ENCODE measurements at places on chromosomes 6 and 20. TPM values are rescaled to one million over a fixed set of nuclear protein-coding genes. Genes with fewer than 3 reads are reported as not detected.

DNA sequence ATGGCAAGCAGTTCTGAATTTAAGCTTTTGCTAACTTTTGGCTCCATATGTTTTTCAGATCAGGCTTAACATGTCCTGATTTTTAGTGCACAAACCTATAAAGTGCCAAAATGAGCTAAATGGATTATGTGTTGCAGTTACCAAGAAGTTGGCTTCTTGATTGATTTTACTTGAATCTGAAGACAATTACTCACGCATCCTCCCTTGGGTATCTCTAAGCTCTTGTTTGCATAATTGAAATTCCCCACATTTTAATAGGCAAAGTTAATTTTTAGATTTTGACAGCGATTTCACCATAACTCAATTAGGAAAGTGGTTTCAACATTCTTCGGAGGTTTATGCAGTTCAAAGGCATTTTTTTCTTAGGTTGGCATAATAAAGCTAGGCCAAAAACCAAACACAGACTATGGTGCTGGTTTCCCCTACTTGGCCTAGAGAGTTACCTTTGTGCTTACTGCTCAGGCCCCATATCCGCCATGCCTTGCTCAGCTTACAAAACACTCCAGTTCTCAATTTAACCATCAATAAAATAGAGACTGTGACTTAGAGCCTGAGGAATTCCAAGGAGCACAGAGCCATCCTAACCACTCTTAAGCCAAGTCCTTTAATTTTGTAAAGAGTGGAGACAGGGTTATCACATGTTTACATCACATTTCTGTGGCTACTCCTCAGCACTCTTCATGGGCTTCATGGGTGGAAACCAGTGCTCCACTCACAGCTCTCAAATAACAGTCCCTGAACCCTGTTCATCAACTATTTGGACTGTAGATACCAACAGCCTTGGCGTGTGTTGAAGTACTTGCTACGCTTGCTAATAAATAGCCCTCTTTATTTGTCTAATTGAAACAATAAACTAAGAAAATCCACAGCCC, 32.1 kb downstream of the LAMA4 start:
- no peak overlapping the region for H3K27ac ChIP-seq
- peaks cover 2% of the 10 kb centered on the region for H3K4me1 ChIP-seq
- no peak for DNase-seq
- no peaks in the 10 kb centered on the region for H3K36me3 ChIP-seq

Gene PCSK2
- 0.54 TPM for polyA plus RNA-seq

Gene TULP1
- polyA plus RNA-seq = not detected

DNA sequence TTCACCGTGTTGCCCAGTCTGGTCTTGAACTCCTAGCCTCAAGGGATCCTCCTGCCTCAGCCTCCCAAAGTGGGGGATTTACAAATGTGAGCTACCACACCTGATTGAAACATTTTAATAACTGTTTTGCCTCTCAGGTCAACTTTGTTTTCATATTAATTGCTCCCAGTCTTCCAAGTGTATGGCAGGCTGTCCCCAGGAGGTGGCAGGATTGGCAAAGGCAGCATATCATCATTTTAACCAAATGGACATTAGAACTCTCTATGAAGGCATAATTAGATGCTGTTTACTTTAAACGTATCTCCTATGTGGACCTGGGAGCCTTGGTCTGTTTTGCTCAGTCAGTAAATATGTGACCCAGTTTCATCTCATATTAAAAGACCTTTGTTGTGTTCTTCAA, 59.2 kb upstream of the CSE1L start:
- no peaks in the 10 kb centered on the region for H3K27me3 ChIP-seq
- peaks cover 9% of the 10 kb centered on the region for H3K36me3 ChIP-seq
- no peak for DNase-seq
- no peaks in the 10 kb centered on the region for H3K4me1 ChIP-seq
- H3K27ac ChIP-seq = no peak overlapping the region

DNA sequence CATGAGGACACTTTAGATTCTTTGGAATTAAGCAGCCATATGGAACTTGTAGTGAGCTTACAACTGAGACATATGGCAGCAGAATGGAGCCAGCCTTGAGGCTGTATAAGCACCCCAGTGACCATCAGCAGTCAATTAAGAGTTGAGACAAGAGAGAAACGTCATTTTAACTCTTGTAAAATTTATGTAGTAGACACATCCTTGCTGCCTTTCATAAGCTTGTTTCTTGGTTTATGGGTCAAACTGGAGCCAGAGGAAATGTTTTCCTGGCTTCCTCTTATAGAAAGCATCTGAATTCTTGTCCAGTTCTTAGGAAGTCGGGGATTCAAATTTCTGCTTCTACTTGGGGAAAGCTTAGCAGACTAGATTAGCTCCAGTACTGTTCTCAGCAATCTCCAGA, 745.1 kb upstream of the MARCKS start:
- no peaks in the 10 kb centered on the region for H3K36me3 ChIP-seq
- H3K27me3 ChIP-seq = no peaks in the 10 kb centered on the region
- no peak overlapping the region for H3K4me3 ChIP-seq
- no peak for DNase-seq
- no peaks in the 10 kb centered on the region for H3K4me1 ChIP-seq

DNA sequence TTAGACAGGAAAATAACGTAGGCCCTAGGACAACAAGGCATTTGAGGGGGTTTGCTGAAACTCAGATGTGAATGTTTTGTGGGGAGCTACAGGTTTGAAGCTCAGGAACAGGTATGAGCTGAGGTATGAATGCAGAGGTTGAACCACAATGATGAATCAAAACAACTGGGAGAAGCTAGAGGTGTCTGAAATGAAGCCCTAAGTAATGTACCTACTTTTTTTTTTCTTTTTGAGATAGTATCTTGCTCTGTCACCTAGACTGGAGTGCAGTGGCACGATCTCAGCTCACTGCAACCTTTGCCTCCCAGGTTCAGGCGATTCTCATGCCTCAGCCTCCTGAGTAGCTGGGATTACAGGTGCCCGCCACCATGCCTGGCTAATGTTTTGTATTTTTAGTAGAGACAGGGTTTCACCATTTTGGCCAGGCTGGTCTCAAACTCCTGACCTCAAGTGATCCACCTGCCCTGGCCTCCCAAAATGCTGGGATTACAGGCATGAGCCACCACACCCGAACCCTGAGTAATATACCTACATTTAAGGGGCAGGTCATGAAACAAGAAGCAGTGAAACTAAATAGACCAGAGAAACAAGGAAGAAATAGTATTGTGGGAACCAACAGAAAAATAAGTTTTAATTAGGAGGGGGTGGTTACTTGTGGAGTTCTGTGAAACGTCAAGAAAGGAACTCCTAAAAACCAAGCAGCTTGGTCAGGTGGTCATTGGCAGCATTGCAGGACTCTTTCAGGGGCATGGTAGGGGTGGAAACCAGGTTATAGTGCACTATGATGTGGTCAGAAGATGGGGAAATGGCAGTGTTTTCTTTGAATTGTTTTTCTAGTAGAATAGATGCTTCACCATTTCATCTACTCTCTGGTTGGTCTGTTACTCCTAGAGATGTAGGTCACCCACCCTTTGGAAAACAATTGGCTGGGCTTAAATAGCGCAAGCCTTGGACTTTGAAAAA, 138.1 kb downstream of the CD164 start:
- no peak for DNase-seq
- no peaks in the 10 kb centered on the region for H3K36me3 ChIP-seq
- H3K27ac ChIP-seq = no peak overlapping the region
- no peak overlapping the region for H3K4me3 ChIP-seq
- H3K27me3 ChIP-seq = no peaks in the 10 kb centered on the region
- peaks cover 2% of the 10 kb centered on the region for H3K4me1 ChIP-seq

DNA sequence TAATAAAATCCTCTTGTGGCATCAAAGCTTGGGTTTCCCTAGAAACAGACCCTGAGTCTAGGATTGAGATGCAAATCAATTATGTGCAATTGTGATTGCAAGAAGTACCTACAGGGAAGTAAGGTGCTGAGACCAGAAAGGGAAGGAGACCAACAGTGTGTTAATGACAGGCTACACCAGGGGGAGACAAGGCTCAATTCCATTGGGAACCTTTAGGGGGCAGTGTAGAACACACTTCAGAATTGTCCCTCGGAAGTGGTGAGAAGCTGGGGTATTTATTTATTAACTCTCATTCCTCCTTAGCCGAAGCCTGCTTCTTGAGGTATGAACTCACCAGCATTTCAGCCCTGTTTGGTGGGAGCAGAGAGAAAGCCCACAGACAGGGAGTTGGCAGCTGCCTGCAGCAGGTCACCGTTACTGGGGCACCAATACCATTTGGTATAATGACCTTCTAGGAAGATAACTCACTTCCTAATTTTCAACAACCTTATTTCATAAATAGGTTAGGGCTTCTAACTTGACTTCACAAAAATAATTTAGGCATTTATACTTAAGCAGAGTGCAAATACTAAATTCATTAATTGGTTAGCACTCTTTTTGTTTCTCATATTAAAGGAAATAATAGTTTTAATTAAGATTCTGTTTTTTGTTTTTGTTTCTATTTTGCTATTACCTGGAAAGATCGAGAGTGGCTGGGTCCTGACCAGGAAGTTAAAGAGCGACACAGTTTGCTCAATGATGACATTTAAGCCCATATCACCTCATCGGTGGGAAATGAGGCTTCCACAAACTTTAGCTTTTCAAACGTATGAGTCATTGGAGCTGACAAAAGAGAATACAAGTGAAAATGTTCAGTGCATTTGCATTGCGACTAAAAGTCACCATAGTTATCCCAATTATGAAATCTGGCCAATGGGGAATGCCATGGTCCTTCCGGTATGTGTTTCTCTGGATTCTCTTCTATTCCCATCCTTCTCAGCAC, 94.8 kb downstream of the BTBD3 start:
- H3K27ac ChIP-seq = no peak overlapping the region
- no peaks in the 10 kb centered on the region for H3K36me3 ChIP-seq
- H3K4me1 ChIP-seq = no peaks in the 10 kb centered on the region
- no peaks in the 10 kb centered on the region for H3K27me3 ChIP-seq
- DNase-seq = no peak

GRCh38 chr6:169865346-169866139, 114.1 kb downstream of the ERMARD start:
- H3K4me3 ChIP-seq = no peak overlapping the region
- H3K4me1 ChIP-seq = peaks cover 15% of the 10 kb centered on the region
- no peaks in the 10 kb centered on the region for H3K36me3 ChIP-seq

Gene CYP39A1
- polyA plus RNA-seq = 8.7 TPM

DNA sequence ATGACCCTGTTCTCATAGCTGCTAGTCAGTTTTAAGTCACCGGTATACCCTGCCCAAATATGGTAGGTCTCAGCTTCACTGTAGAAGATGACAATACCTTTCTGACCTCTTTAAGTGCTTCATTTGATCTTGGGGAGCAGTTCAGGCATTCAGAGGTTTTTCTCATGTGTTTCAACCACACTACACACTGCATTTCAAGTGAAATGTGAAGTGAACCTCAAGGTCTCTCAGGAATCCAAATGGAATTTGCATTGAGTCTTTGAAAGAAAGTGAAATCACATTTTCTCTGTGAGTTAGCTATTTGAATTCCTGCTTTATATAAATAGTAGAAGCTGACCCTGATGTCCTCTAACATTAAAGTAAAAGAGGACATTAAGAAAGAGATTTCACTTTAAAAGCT, 461.6 kb downstream of the ADGRB3 start:
- H3K27ac ChIP-seq = no peak overlapping the region
- no peaks in the 10 kb centered on the region for H3K36me3 ChIP-seq
- H3K4me1 ChIP-seq = no peaks in the 10 kb centered on the region
- DNase-seq = no peak
- no peaks in the 10 kb centered on the region for H3K27me3 ChIP-seq
- H3K4me3 ChIP-seq = no peak overlapping the region

Gene FOXA2
- not detected for polyA plus RNA-seq

DNA sequence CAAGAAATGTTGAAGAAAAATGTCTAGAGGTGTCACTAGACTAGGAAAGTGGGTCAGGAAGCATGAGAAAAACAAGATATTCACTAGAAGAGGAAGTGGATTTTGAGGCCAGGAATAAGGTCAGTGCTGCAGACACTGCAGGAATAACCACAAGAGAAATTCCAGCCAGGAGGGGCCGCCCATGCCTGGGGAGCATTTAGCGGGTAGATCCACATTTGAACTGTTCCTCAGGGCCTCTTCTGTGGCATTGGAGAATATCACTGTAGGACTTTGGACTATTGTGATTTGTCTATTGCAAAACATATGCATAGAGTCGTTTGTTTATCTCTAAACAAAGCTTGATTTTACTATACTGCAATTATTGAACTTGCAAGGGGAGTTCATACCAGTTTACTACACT, 49.6 kb upstream of the CCDC28A start:
- H3K4me3 ChIP-seq = no peak overlapping the region
- H3K4me1 ChIP-seq = no peaks in the 10 kb centered on the region
- H3K27me3 ChIP-seq = no peaks in the 10 kb centered on the region
- DNase-seq = no peak

DNA sequence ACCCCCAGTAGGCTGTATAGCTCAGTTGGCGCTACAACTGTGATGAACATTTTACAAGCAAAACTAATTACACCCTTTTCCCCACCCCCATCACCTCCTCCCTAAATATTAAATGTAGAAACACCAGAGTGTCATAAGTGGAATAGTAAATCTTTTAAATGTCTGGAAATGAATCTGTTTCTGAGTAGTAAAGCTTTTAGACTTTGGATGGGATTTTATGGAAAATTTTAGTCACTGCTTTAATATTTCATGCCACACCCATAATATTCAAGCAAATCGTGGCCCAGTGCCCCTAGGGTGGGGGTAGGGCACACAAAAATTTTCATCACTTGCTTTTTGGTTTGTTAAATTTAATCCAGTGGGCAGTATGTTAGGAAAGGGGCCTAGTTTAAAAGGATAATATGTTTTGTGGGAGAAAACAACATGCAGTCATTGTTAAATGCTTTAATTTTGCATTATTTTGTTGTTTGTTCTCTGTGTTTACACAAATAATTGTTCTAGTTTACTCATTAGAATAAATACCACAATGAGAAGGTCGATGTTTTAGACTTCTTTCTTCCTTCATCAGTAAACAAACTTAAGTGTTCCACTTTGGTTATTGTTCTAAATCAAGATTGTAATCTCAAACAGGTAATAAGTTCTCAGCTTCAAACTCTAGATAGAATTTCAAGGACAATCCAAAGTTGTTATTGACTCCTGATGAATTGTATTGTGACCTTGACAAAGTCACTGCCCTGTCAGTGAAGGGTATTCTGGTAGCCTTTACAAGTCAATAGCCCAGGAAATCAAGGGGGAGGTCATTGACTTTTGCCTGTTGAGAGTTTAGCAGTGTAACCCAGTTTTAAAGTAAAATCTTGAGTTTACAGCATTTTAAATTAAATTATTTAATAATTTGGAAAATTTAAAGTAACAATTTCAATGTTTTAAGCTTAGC, 79.2 kb downstream of the CBFA2T2 start:
- no peak overlapping the region for H3K27ac ChIP-seq
- H3K27me3 ChIP-seq = no peaks in the 10 kb centered on the region
- H3K4me3 ChIP-seq = no peak overlapping the region
- no peaks in the 10 kb centered on the region for H3K4me1 ChIP-seq

DNA sequence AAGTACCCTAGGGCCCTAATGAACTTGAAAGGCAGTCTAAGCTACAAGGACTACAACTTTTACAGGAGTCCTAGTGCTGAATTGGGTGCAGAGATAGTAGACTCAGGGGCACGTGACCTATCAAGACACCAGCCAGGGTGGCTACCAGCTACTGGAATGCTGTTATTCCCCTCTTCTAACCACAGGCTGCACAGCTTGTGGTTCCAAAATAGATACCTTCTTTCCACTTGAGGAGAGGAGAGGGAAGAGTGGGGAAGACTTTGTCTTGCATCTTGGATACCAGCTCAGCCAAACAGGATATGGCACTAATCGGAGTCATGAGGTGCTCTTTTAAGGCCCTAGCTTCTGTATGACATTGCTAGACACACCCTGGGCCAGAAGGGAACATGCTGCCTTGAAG, 60.0 kb upstream of the MTRF1L start:
- no peaks in the 10 kb centered on the region for H3K4me1 ChIP-seq
- H3K27me3 ChIP-seq = no peaks in the 10 kb centered on the region
- H3K4me3 ChIP-seq = no peak overlapping the region
- DNase-seq = no peak
- no peaks in the 10 kb centered on the region for H3K36me3 ChIP-seq
- H3K27ac ChIP-seq = no peak overlapping the region
